ENCODE measurements at places on chromosomes 1 and 21. TPM values are rescaled to one million over a fixed set of nuclear protein-coding genes. Genes with fewer than 3 reads are reported as not detected.

The SHCBP1L gene
- not detected for total RNA-seq

DNA sequence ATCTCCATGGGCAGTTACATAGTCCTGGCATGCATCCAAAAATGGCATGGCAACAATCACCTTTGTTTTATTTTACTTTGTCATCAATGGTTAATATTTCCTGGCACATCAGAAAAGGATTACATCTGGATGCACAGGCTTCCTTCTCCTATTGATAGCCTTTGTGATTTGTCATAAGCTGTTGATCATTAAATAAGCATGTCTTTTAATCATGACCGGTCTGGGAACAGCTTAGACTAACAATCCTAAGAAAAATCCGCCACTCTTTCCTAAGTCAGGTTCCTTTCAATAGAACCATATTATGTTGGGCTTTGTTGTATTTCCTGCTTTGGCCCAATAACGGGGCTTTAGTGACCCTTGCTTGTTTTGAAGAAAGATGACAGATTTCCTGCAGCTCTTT is 330.6 kb downstream of the DUSP10 start:
- no peak for DNase-seq

DNA sequence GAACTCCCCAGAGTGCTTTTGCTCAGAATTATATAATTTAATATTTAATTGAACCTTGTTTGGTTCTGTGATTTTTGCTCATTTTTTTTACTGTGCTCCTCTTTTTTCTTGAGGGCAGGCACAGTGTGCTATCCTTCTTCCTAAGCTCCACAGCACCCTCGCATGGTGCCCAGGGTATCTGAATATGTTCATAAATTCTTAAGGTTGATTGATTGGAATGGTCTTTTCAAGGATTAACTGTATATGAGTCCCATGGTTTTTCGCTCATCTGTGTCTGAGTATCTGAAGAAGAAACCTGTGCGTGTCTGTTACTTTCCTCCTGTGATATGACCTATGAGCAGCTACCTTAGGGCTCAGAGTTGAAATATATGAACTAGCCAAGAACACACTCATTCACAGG is 393.7 kb downstream of the HLX start:
- no peak for DNase-seq

- DNase-seq: no peak
Observed at GRCh38 chr1:58921342-58921741, 137.5 kb upstream of the JUN start.

DNA sequence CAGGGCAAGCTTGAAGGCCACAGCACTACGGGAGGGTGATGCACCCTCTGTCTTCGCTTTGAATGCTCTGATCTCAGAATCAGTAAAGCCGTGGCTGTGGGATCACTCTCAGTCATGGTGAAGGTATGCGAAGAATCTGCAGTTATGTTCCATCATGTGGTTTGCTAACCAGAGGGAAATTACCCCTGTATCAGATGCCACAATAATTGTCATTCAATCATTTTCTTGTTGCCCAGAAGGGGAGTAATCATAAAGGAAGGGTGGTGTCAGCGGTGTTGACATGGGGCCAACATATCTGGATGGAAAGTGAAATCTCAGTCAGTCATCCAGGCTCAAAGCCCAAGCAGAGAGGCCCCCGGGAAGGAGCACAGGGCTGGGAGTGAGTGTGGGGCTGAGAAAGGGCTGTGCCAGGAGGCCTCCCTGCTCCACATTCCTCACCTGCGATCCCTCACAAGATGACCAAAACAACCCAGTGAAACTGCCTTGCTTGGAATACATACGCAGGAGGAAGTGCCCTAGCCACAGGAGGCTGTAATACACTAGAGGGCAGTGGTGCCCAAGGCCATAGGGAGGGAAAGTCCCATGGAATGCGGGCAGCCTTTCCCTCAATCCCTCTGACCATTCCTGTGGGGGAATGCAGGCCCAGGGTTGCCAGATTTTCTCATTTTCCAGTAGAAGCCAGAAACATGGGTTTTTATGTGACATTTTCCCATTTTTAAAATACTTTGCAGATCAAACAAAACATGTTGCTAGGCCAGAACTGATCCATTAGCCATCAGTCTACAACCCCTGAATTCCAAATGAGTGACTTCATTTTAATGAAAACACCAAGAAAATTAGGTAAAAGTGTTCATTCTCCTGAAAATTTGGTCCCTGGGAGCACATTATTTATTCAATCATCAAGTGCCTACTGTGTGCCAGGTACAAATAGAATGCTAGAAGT is 95.7 kb upstream of the VANGL1 start:
- peak; percentile 24 for DNase-seq

DNA sequence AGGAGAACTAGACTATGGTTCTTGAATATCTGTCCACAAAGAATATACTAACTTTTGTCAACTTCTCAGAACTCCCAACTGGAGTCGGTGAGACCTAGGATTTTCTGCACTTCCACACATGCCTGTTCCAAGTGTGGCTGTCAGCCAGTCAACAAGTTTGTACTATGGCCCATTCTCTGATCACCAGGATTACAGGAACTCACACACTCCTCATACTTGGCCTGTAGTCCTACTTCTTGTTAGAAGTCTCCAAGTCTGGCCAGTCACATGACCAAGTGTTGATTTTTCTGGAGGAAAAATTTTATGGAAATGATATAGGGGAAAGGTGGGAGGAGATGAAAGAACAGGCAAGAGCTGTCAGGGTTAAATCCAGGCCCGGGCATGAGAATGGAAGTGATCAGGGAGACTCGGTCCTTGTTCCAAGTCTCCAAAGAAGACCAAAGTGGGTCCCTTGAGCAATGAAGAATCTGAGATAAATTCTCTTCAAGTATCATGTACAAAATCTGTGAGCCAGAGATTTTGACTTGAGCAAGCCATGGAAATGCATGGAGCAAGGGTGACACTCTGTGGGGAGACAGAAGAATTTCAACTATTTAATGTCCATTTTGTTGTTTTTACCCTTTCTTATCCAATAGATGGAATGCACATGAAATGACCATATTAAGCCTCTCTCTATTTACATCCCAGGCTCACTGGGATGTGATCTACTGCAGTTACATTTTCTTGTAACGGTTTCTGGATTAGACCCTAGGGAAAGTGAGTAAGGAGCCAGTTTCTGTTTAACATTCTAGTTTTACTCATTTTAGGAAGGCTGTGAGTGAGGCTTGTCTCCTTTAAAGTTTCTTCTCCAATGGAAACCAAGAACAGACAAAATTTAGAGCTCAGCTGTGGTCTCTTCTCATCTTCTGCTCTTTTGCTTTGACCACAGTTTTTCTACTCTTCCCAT is 320.9 kb downstream of the ASTN1 start:
- peak; percentile 10 for DNase-seq

GRCh38 chr1:65524931-65525265 is 104.4 kb downstream of the LEPR start:
- peak; percentile 19 for DNase-seq

All from frontal cortex (tissue), 4 donors.